Urinary bladder (tissue), 4 donors: ENCODE measurements at places on chromosomes 13 and 19. TPM values are rescaled to one million over a fixed set of nuclear protein-coding genes. Genes with fewer than 3 reads are reported as not detected.

UBL3 gene
- total RNA-seq, result 44.1 TPM

VSTM2B gene
- total RNA-seq, result not detected

SIAH3 gene
- total RNA-seq, result 0.16 TPM

SYCN gene
- total RNA-seq, result not detected

SLC6A16 gene
- 0.26 TPM for total RNA-seq

ZNF14 gene
- total RNA-seq, result 30.1 TPM

SYNE4 gene
- 0.58 TPM for total RNA-seq
